Activated naive CD4-positive, alpha-beta T cell (primary cell): ENCODE measurements at places on chromosomes 1 and 21.

GRCh38 chr1:50348449-50349241 is 74.6 kb downstream of the DMRTA2 start:
- DNase-seq: no peak

GRCh38 chr1:100277866-100278265 is 11.8 kb downstream of the RTCA start:
- no peak for DNase-seq

GRCh38 chr1:157307491-157307890 is 169.3 kb upstream of the ETV3 start:
- DNase-seq: no peak

DNA sequence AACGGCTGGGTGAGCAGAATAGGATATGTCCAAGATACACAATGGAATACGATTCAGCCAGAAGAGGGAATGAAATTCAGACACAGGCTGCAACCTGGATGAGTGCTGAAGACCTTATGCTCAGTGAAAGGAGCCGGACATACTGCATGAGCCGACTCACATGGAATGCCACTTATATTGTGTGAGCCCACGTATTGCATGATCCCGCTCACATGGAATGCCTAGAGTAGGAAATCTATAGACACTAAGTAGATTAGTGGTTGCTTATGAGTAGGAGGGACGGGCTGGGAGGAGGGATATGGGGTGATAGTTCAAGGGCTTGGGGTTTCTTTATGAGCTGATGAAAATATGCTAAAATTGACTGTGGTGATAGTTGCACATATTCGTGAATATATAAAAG is 26.8 kb downstream of the TMPRSS2 start:
- DNase-seq: no peak

DNA sequence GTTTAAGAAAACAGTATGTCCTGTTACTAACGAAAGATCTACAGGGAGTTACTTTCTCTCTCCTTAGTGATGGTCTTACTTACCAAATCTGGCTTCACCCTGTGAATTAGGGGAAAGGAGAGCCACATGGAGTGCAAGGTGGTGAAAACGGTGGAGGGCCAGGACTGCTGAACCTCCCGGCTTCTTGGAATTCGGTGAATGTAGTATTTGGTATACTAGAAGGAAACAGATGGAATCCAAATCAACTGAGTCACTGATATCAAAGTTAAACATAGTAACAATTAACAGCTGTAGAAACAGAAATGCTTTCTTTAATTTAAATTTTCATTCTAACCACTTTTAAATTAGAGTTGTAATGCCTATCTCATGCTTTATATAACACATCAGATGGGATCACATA is 45.7 kb downstream of the ALG14 start:
- no peak for DNase-seq

GRCh38 chr1:8722366-8722765 is 95.1 kb downstream of the RERE start:
- no peak for DNase-seq

DNA sequence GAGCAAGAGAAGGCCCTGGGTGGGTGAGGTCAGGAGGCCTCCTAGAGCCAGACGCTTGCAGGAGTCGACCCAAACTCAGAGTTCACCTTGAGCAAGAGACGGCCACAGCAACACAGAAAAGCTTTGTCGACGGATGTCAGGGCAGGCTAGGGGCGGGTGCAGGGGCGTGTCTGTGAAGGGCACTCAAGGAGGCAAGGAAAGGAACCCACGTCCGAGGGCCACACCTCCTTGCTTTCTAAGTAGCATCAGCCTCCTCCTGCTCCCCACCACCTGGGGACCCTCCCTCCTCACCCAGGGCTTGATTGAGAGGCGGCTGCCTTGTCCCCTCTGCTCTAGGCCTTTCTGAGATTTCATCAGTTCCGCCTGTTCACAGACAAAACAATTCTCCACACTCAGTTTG is 92.1 kb downstream of the OMA1 start:
- no peak for DNase-seq

GRCh38 chr1:172471666-172472065 is 27.8 kb upstream of the PIGC start:
- DNase-seq: no peak

DNA sequence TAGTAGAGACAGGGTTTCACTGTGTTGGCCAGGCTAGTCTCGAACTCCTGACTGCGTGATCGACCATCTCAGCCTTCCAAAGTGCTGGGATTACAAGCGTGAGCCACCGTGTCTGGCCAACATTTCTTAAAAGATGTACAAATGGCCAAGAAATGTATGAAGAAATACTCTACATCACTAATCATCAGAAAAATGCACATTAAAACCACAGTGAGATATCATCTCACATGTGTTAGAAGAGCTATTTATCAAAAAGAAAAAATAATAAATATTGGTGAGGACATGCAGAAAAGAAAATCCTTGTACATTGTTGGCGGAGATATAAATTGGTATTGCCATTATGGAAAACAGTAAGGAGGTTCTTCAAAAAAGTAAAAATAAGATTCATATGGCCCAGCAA is 33.6 kb upstream of the TNFSF18 start:
- DNase-seq: no peak

- no peak for DNase-seq
Measured at GRCh38 chr1:57101209-57101608, 135.4 kb upstream of the C8B start.

DNA sequence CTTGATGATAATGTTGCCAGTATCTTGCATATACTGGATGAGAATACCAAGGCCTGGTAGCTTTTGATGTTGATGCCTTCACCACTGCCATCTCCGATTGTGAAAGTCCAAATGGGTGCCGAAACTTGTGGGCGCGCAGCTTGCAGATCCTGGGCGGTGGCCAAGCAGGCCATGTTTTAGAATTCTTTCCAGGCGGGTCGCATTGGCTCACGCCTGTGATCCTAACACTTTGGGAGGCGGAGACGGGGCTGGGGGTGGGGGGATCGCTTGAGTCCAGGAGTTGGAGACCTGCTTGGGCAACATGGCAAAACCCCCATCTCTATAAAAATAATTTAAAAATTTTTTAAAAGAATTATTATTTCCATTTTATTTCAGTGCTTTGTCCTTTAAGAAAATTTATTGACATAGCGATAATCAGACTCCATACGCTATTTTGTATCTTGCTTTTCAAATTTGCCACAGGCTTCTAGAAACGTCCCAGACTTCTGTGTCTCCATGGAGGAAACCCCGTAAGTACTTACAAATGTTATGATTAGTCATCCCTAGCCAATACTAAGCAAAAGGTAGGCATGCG is 592 bp upstream of the ZNF326 start:
- DNase-seq: no peak

- DNase-seq: no peak
Measured at GRCh38 chr1:206935491-206936067, 10.7 kb downstream of the PIGR start.

DNA sequence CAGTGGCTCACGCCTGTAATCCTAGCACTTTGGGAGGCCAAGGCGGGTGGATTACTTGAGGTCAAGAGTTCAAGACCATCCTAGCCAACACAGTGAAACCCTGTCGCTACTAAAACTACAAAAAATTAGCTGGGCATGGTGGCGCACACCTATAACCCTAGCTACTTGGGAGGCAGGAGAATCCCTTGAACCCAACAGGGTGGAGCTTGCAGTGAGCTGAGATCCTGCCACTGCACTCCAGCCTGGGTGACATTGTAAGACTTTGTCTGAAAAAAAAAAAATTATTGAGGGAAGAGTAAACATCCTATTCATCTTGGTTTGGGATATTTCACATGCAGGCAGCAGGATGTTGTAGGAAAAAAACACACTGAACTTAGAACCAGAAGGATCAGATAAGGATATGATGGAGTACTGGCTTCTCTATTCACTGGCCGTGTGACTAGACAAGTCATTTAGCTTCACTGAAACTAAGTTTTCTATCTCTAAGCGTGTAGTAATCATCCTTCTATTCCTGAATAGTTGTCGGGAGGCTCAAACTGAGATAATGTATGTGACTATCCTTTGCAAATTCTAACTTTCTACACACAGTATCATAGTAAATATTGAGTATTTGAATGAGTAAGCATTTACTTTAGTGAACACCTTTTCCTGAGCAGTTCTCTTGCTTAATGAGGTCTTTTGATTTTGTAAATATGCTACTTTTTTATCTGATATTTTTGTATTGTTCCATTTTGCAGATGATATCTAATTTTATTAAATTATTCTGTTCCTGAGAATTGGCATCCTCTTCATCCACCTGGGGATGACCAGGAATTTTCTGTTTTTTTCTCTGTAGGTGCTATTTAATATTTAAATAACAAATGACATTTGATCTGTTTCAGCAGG is 18.2 kb downstream of the CAP1 start:
- no peak for DNase-seq

DNA sequence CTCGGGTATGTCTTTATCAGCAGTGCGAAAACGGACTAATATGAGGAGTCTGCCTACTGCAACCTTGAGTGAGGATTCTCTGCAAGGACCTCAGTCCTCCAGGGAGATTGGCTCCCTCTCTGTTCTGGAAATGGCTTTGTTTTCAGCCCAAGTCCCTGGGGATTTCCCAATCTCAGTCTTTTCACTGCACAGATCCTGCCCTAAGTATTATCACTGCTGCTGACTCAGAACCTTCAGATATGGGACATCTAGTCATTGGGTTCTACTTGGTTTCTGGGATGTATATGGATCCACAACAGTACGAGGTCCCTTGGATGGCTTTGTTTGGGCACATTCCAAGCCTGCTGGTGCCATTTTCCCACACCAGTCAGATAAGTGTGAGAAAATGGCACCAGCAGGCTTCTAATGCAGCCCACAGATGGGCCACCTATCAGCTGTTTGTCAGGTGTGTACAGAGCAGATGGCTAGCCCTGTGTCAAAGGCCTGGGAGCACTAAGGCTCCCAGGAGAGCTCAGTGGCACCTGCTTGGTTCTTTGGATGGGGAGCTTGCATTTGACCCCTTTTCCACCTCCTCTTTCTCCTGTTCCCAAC is 27.4 kb downstream of the ELF3 start:
- no peak for DNase-seq

GRCh38 chr1:1421907-1422464 is 910 bp upstream of the ANKRD65 start:
- no peak for DNase-seq

DNA sequence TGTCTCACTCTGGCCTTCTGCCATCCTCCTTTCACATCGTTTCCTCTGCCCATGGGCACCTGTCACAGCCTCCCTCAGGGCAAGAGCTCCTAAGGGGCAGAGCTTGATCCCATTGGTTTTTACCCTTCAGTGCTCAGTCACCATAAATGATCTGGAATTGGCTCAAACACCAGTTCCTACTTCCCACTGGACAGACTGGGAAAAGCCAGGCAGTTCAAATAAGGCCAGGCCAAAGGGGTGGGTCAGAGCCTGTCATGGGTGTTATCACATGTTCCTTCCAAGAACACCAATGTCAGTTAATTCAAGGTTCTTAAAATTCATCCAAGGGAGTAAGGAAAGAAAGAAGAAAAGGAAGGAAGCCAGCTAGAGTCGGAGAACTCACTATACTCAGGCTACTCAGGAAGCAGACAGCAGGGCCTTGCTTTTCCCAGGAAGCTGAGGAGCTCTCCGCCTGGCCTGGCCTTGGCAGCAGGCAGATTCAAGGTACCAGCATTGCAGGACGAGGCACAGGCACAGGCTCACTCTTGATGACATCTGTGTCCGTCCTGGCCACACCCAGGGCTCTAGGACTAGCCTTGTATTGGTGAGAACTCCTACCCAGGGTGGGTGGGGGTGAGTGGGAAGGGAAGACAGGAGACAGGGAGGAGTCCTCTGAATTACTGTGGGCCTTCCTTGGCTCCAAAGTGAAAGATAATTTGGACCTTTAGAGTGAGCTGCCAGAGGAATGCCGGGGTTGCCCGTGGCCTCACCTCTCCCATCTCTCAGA is 32.2 kb upstream of the ARTN start:
- no peak for DNase-seq

DNA sequence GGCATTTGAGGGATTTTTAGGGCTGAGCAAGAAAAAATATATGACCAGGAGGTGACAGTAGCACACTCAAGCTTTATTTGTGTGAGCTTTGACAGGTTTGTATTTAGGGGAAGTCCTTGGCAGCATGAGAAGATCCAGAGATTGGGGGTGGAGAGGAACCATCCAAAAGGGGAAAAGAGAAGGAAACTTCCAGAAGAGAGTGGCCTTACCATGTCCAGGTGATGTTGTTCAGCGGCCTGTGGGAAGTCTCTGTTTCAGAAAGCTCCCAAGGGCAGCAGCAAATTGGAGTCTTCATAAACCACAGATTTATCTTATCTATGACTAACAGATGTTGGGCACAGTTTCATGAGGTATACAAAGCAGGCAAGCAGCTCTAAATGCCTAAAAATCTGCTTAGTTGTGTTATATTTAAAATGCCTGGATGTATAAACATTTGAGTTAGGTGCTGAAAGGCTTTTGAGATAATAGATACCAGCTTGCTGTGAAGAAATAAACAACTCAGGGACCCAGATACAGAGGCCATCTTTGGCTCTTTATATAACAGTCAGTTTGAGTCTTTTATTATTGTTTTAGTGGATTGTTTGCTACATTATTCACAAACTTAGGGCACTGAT is 21.2 kb upstream of the ADAR start:
- DNase-seq: no peak

- DNase-seq: no peak
Measured at GRCh38 chr1:44029260-44029910, 1.9 kb downstream of the SLC6A9 start.

GRCh38 chr1:215704089-215704860 is 137.2 kb downstream of the KCTD3 start:
- no peak for DNase-seq

- DNase-seq: no peak
Measured at GRCh38 chr1:111484391-111485026, 10.7 kb downstream of the C1orf162 start.

DNA sequence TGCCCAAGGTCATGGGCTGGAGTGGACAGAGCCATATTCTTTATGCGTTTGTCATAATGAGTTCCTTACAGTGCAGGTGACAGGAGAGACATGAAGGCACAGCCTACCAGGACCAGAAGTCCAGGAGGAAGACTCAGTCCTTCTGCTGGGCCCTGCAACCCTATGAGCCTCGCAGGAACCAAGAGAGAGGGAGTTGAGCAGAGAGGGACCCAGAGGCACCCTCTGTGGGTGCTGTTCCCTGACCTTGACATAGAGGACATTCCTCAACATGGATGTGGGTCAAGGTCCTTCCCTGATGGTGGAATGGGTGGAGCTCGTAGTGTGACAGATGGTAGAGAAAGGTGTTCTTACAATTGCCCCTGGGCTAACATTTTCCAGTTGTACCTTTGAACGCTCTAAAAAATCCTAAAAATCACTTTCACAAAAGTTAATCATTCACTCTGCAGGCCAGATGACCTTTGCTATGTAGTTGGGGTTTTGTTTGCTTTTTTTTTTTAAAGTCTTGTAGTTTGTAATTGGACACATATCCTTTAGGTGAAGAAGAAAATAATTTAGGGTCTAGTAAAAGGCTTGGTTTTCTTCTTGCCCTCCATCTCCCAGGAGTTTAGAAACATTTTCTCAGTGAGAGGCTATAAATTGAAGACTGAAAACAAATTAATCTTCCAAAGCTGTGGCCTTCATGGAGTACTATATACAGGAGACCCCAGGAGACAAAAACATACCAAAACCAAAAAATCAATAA is 41.9 kb downstream of the MAB21L3 start:
- no peak for DNase-seq

- no peak for DNase-seq
Measured at GRCh38 chr1:37265786-37266667, 208.4 kb upstream of the ZC3H12A start.
